Stomach (tissue), 19 donors: ENCODE measurements at places on chromosomes 1 and 21.

- H3K4me3 ChIP-seq, result no peak overlapping the region
- peak overlapping the region; percentile 52 for H3K27ac ChIP-seq
- no peak for DNase-seq
- no peaks in the 10 kb centered on the region for H3K27me3 ChIP-seq
- H3K36me3 ChIP-seq, result peaks cover 18% of the 10 kb centered on the region
Observed at GRCh38 chr1:225423518-225423855, 4.4 kb downstream of the LBR start.

GRCh38 chr1:6012529-6013318, 20.5 kb upstream of the NPHP4 start:
- no peak overlapping the region for H3K27ac ChIP-seq
- H3K27me3 ChIP-seq, result no peaks in the 10 kb centered on the region
- H3K4me1 ChIP-seq, result no peaks in the 10 kb centered on the region
- no peak overlapping the region for H3K4me3 ChIP-seq

DNA sequence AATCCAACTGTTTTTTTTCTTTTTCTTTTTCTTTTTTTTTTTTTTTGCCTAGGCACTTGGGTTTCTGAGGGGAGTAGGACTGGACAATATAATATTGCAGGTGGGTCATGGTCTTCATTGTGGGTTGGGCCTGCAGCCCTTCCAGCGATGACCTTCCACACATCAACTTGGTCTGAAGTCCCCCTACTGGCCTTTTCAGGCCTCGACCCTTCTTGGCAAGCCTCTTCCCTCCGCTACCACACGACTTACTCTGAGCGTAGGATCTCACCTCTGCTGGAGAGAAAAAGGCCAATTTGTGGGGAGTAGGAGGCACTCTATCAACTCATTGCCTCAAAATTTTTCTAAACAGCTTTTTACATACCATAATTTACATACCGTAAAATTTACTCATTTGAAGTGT, 51.1 kb upstream of the GRIK3 start:
- peaks cover 40% of the 10 kb centered on the region for H3K27me3 ChIP-seq
- no peaks in the 10 kb centered on the region for H3K4me1 ChIP-seq
- no peaks in the 10 kb centered on the region for H3K36me3 ChIP-seq

- DNase-seq, result no peak
- no peak overlapping the region for H3K4me3 ChIP-seq
- no peak overlapping the region for H3K27ac ChIP-seq
- H3K36me3 ChIP-seq, result no peaks in the 10 kb centered on the region
- H3K4me1 ChIP-seq, result no peaks in the 10 kb centered on the region
Observed at GRCh38 chr1:1997576-1997975, 6.0 kb downstream of the CFAP74 start.

DNA sequence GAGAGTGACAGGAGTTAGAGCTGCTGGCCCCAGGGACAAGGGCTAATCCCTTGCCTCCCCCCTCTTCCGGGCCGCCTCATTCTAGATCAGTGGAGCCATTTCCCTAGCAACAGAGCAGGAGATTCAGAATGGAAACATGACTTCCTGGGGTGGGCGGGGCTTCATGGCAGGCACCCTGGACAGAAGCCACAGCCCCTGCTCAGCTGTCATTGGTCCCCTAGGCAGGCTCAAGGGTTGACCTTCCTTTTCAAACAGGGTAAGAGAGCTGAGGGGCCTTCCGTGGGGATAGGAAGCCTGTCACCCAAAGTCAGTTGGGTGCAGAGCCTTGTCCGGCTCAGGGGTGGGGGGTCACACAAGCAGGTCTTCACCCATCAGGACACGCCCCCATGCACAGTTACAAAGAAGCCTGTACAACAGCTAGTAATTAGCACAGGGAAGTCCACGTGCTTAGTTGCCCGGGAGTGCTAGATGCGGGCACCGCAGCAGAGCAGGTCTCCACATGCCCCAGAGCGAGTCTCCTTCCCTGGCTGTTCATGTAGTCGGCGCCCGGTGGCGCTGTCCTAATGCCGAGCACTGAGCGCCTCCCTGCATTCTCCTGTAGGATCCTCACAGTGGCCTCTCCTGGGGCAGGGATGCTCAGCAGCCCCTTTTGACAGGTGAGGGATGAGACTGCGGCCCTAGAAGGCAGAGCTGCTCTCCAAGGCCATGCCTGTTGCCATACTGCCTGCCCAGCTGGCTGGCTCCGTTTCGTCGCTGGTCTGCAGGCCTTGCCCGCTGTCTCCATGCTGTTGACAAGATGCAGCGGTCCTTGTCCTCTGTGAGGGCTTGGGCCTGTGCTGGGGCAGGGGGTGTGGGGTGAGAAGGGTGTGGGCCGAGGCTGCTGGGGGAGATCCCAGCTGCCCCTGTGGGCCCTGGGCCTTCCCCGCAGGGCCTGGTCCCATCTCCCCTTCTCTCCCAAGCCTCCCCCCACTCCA, 5.1 kb downstream of the TMEM201 start:
- H3K4me1 ChIP-seq, result peaks cover 22% of the 10 kb centered on the region
- no peak overlapping the region for H3K4me3 ChIP-seq
- DNase-seq, result peak; percentile 49
- no peaks in the 10 kb centered on the region for H3K27me3 ChIP-seq

DNA sequence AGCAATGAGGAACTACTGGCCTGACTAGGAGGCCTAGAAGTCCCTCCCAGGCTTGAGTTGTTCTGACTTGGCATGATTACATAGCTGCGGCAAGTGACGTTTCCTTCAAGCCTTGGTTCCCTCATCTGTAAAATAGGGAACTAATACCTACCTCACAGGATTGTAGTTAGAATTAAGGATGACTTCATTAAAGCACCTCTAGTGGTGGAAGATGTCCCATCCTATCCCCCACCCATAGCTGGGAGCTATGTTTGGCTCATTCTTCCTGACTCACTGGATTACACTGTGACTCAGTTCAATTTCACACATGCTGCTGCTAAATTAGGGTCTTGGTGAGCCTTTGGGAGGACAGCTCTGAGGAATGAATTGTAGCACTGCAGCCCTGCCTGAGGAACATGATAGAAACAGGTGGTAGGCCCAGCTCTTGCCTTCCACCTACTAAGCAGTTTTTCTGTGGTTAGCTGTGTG, 6.0 kb upstream of the SHISA4 start:
- no peaks in the 10 kb centered on the region for H3K36me3 ChIP-seq
- H3K4me3 ChIP-seq, result no peak overlapping the region
- H3K27me3 ChIP-seq, result no peaks in the 10 kb centered on the region
- H3K27ac ChIP-seq, result no peak overlapping the region

DNA sequence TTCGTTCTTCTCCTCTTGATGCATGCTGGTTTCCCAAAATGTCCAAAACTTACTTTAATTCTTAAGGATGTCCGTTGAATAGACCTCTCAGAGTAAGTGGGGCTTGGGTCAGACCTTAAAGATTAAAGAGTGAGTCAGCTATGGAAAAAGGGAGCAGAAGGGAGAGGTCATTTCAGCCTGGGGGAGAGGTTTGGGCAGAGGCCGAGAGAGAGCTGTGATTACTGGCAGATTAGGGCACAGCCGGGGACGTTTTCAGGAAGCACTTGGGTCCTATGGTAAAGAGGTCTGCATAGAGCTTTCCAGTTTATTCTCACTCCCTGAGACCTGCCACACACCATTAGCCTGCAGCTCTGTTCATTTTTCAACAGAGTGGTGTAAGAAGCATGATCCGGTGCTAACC, 14.0 kb upstream of the ST3GAL3 start:
- no peak overlapping the region for H3K4me3 ChIP-seq
- no peaks in the 10 kb centered on the region for H3K4me1 ChIP-seq
- H3K27ac ChIP-seq, result no peak overlapping the region

DNA sequence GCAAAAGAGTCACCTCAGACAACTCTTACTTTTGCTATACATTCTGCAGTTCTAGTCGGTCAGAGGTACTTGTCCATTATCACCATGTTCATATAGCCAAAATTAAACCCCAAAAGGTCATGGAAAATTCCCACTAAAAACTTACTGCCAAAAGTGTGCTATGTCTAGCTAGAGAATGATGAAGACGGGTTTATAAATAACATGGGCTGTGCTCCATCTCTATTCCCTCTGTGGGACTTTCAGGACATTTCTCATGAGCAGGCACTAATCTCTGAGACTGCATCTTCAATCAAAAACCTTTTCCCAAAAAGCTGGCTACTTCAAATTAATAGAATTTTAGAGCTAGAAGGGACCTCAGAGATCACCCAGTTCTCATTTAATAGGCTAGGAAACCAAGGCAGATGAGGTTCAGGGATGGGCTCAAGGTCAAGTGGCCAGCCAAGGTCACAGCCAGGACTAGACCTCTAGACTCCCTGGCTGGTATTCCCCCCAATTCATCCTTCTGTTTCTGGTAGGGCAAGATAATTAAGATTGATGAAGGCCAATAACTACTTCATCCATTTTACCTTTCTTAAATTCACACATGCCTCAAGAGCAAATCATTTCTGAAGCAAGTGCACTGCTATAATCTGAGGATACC, 21.0 kb upstream of the MOB3C start:
- H3K4me3 ChIP-seq, result no peak overlapping the region
- no peak overlapping the region for H3K27ac ChIP-seq
- peaks cover 8% of the 10 kb centered on the region for H3K4me1 ChIP-seq

GRCh38 chr1:230342019-230342418, 84.1 kb downstream of the PGBD5 start:
- H3K4me1 ChIP-seq, result no peaks in the 10 kb centered on the region
- no peaks in the 10 kb centered on the region for H3K27me3 ChIP-seq
- H3K36me3 ChIP-seq, result no peaks in the 10 kb centered on the region
